ENCODE measurements at places on chromosomes 12 and 14. TPM values are rescaled to one million over a fixed set of nuclear protein-coding genes. Genes with fewer than 3 reads are reported as not detected.

Gene TSHR
- total RNA-seq: not detected

GRCh38 chr12:67937822-67938221, 51.4 kb upstream of the IFNG-AS1 start:
- DNase-seq: no peak
- peaks cover 28% of the 10 kb centered on the region for H3K27me3 ChIP-seq
- no peak overlapping the region for H3K27ac ChIP-seq
- no peaks in the 10 kb centered on the region for H3K36me3 ChIP-seq
- no peak overlapping the region for H3K4me3 ChIP-seq

DNA sequence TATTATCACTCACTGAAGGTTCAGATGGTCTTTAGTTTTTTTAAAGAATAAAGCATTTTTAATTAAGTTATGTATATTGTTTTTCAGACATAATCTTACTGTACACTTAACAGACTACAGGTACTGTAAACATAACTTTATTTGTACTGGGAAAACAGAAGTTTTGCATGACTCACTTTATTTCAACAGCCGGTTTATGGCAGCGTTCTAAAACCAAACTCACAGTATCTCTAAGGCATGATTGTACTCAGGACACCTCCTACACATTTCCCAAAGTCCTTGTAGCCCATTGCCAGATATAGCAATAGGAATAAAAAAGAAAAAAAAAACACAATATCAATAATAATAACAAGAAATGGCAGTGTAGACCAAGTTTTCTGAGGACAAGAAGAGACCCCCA, 1341.4 kb downstream of the FSCB start:
- no peak for DNase-seq
- H3K27me3 ChIP-seq: no peaks in the 10 kb centered on the region
- H3K27ac ChIP-seq: no peak overlapping the region
- no peaks in the 10 kb centered on the region for H3K36me3 ChIP-seq
- no peaks in the 10 kb centered on the region for H3K4me1 ChIP-seq

GRCh38 chr14:51430633-51431032, 190.6 kb downstream of the TMX1 start:
- no peaks in the 10 kb centered on the region for H3K36me3 ChIP-seq
- H3K4me1 ChIP-seq: no peaks in the 10 kb centered on the region
- no peak overlapping the region for H3K27ac ChIP-seq
- H3K4me3 ChIP-seq: no peak overlapping the region
- peaks cover 12% of the 10 kb centered on the region for H3K27me3 ChIP-seq

- peaks cover 57% of the 10 kb centered on the region for H3K27me3 ChIP-seq
- no peak overlapping the region for H3K4me3 ChIP-seq
- DNase-seq: no peak
- H3K27ac ChIP-seq: no peak overlapping the region
- peaks cover 6% of the 10 kb centered on the region for H3K4me1 ChIP-seq
Observed at GRCh38 chr14:64844272-64844671, 35.4 kb downstream of the SPTB start.

DNA sequence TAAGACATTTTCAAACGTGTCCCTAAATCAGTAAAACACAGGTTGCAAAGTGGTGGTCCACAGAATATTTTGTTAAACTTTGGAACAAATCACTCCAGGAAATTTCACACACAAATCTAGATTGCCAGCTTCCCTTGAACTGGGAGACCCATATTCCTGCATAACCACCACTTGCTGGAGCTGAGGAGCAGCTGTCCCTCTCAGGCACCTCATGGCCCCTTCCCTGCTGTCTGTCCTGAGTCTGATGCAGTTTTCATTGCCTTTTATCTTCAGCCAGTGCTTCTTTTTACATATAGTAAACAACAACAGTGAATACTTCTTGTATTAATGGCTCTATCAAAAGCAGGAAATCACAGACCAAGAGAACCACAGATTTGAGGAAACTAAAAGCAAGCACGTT, 289.3 kb downstream of the MED13L start:
- H3K36me3 ChIP-seq: peaks cover 48% of the 10 kb centered on the region
- H3K27ac ChIP-seq: no peak overlapping the region
- no peaks in the 10 kb centered on the region for H3K27me3 ChIP-seq

DNA sequence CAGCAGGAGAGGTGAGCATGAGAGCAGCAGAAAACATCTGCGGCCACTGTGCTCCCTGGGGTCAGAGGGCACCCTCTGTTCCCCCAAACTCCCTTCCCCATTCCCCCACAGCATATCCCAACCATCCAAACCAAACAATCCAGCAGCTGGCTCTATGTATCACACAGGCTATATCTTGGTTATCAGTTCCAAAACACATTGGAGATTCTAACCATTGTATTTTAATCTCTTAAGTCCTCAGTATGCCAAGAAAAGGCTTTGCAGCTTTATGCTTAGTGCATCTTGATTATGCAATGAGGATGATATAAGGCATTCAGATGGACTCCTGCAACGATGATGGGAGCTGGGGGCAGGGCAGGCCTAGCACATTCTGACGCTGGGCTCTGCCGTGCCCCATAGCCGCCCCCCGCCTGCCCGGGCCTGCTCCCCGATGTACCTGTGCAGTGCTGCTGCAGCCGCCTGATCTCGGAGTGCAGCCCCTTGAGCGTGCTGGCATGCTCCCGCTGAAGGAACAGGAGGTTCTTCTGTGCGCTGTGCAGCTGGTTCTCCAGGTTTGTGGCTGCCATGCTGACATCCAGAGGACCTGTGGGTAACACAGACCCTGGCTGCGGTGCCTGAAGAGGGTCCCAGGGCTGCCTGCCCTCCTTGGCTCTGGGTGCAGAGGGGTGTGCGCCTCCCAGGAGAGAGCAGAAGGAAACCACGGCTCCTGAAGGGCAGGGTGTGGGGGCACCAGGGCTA, 29.6 kb downstream of the CCDC92 start:
- no peak overlapping the region for H3K27ac ChIP-seq
- H3K4me3 ChIP-seq: no peak overlapping the region
- H3K27me3 ChIP-seq: no peaks in the 10 kb centered on the region
- H3K36me3 ChIP-seq: peaks cover 10% of the 10 kb centered on the region
- no peak for DNase-seq
- peaks cover 11% of the 10 kb centered on the region for H3K4me1 ChIP-seq

DNA sequence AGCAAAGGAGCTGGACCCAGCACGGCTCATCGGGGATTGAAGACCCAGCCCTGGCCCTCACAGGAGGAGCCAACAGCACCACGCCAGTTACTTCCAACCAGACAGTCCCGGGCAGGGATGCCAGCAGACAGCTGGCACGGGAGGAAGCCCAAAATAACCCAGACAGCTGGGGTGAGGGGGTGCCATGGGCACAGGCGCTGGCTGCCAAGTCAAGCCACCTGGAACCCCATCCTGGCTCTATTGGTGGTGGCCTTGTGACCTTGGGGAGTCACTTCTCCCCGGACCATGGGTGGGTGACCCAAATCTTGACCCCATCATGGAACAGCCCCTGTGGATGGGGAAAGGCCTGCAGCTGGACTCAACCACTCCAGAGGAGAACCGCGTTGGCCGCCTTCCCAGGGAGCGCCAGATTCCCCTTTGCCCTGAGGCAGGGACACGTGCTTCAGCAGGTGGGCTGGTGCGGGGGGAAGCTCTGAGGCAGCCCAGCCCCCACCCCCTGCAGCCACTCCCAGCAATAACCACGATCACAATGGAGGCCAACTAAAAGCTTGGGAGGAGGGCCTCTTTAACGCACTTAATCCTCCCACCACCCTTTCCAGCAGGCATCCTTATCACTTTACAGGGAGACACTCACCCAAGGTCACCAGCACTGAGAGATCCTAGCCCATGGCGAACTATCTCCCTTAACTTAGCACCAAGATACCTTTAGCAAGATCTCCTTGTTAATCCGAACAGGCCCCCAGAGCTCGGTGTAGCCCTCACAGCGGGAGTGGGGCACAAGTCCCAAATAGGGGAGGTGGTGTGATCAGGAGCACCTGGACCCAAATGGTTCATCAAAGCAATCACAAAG, 4.7 kb upstream of the RHOF start:
- DNase-seq: peak; percentile 53
- no peaks in the 10 kb centered on the region for H3K27me3 ChIP-seq
- H3K4me1 ChIP-seq: peaks cover 41% of the 10 kb centered on the region

GRCh38 chr12:65532764-65533163, 254.3 kb downstream of the MSRB3 start:
- no peak overlapping the region for H3K4me3 ChIP-seq
- DNase-seq: no peak
- no peak overlapping the region for H3K27ac ChIP-seq
- peaks cover 3% of the 10 kb centered on the region for H3K4me1 ChIP-seq
- H3K27me3 ChIP-seq: no peaks in the 10 kb centered on the region
- H3K36me3 ChIP-seq: no peaks in the 10 kb centered on the region

Gene SMCO2
- 1.1 TPM for total RNA-seq

GRCh38 chr12:132484891-132485441, 5.0 kb upstream of the FBRSL1 start:
- H3K4me3 ChIP-seq: no peak overlapping the region
- no peak overlapping the region for H3K27ac ChIP-seq
- DNase-seq: no peak
- H3K36me3 ChIP-seq: no peaks in the 10 kb centered on the region
- peaks cover 22% of the 10 kb centered on the region for H3K4me1 ChIP-seq
- H3K27me3 ChIP-seq: peaks cover 2% of the 10 kb centered on the region

Gene FSCB
- not detected for total RNA-seq

Gene DDX51
- total RNA-seq: 55.5 TPM

GRCh38 chr14:72941286-72941985, 15.2 kb downstream of the DCAF4 start:
- H3K27ac ChIP-seq: no peak overlapping the region
- DNase-seq: no peak
- peaks cover 48% of the 10 kb centered on the region for H3K36me3 ChIP-seq
- H3K27me3 ChIP-seq: no peaks in the 10 kb centered on the region
- no peak overlapping the region for H3K4me3 ChIP-seq

- no peak for DNase-seq
- peaks cover 34% of the 10 kb centered on the region for H3K4me1 ChIP-seq
- peaks cover 6% of the 10 kb centered on the region for H3K27me3 ChIP-seq
- no peak overlapping the region for H3K4me3 ChIP-seq
- no peak overlapping the region for H3K27ac ChIP-seq
- H3K36me3 ChIP-seq: no peaks in the 10 kb centered on the region
Observed at GRCh38 chr14:105072381-105072861, 7.2 kb upstream of the GPR132 start.

Gene RCOR1
- 24.0 TPM for total RNA-seq

DNA sequence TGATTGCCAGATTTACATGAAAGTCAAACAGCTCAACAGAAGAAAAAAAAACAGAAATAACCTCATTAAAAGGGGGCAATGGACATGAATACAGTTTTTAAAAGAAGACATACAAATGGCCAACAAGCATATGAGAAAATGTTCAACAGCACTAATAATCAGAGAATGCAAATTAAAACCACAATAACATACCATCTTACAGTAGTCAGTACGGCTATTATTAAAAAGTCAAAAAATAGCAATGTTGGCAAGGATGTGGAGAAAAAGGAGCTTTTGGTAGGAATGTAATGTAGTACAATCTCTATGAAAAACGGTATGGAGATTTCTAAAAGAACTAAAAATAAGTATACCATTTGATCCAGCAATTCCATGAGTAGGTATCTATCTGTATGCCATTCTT, 272.1 kb downstream of the CEP128 start:
- no peaks in the 10 kb centered on the region for H3K27me3 ChIP-seq
- H3K27ac ChIP-seq: no peak overlapping the region
- H3K4me1 ChIP-seq: no peaks in the 10 kb centered on the region
- peaks cover 2% of the 10 kb centered on the region for H3K36me3 ChIP-seq
- no peak for DNase-seq
- H3K4me3 ChIP-seq: no peak overlapping the region

Gene PTCSC3
- total RNA-seq: not detected

DNA sequence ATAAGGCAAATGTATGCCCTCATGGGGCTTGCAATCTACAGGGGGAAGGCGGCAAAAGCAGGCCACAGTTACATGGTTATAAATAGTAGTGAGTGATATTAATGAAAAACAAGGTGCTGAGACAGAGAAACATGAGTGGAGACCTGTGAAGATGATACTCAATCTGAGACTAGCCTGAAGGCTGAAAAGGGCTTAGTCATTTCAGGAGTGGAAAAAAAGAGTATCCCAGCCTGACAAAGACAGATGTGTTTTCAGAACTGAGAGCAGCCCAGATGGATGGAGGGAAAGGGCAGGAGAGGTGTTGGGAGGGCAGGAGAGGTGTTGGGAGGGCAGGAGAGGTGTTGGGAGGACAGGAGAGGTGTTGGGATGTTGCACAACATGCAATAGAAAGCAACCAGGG, 181.9 kb downstream of the C12orf42 start:
- no peak for DNase-seq
- H3K4me3 ChIP-seq: no peak overlapping the region
- no peaks in the 10 kb centered on the region for H3K27me3 ChIP-seq
- no peak overlapping the region for H3K27ac ChIP-seq

- H3K36me3 ChIP-seq: no peaks in the 10 kb centered on the region
- no peaks in the 10 kb centered on the region for H3K4me1 ChIP-seq
- H3K27me3 ChIP-seq: no peaks in the 10 kb centered on the region
- DNase-seq: no peak
- H3K27ac ChIP-seq: no peak overlapping the region
Observed at GRCh38 chr14:99564256-99564925, 39.6 kb downstream of the CCDC85C start.

GRCh38 chr14:22296088-22296487, 292.9 kb downstream of the DAD1 start:
- no peaks in the 10 kb centered on the region for H3K4me1 ChIP-seq
- H3K36me3 ChIP-seq: no peaks in the 10 kb centered on the region
- DNase-seq: no peak
- no peaks in the 10 kb centered on the region for H3K27me3 ChIP-seq
- no peak overlapping the region for H3K27ac ChIP-seq

Gene NAA30
- 20.4 TPM for total RNA-seq

Gene CDCA4
- 66.3 TPM for total RNA-seq

GRCh38 chr12:122117979-122118378, 39.4 kb downstream of the MLXIP start:
- peaks cover 10% of the 10 kb centered on the region for H3K4me1 ChIP-seq
- H3K4me3 ChIP-seq: no peak overlapping the region
- peaks cover 4% of the 10 kb centered on the region for H3K36me3 ChIP-seq
- H3K27ac ChIP-seq: no peak overlapping the region
- H3K27me3 ChIP-seq: no peaks in the 10 kb centered on the region

- no peak overlapping the region for H3K27ac ChIP-seq
- no peaks in the 10 kb centered on the region for H3K36me3 ChIP-seq
- peaks cover 4% of the 10 kb centered on the region for H3K4me1 ChIP-seq
- no peaks in the 10 kb centered on the region for H3K27me3 ChIP-seq
- H3K4me3 ChIP-seq: no peak overlapping the region
Observed at GRCh38 chr12:93297536-93297935, 80.2 kb upstream of the NUDT4 start.

Gene RNASE3
- total RNA-seq: not detected

- no peak overlapping the region for H3K4me3 ChIP-seq
- no peaks in the 10 kb centered on the region for H3K36me3 ChIP-seq
- DNase-seq: no peak
- H3K4me1 ChIP-seq: peaks cover 2% of the 10 kb centered on the region
- no peaks in the 10 kb centered on the region for H3K27me3 ChIP-seq
- H3K27ac ChIP-seq: no peak overlapping the region
Observed at GRCh38 chr12:19376691-19377090, 62.6 kb upstream of the AEBP2 start.

Measured in activated CD4-positive, alpha-beta T cell treated with anti-CD3 and anti-CD28 coated beads, Interleukin-2, amount 10 ng/mL, durations not matched to agents 24 days and 14 days (primary cell).